Right hindlimb (tissue), 1 donor: ENCODE measurements at places on chromosomes 13 and 19.
A peak's percentile ranks its signal among the peaks of the same experiment; 100 is the strongest.

DNA sequence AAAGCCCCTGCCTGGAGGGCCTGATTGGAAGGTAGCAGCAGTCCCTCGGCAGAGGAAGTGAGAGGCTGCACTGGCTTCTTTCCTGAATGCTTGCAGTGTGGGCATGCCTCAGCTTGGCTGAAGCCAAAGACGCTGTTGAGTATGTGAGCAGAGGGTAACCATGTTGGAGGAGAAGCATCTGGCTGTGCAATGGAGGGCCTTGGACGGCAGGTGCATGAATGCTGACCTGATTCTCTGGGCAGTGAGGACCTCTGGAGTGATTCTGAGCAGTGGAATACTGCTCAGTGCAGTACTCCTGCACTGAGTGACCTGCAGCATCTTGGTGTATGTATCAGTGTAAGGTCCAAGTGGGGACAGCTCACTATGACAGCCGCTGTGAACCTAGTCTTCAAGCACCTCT is 46.9 kb downstream of the SOX1 start:
- no peak for DNase-seq

DNA sequence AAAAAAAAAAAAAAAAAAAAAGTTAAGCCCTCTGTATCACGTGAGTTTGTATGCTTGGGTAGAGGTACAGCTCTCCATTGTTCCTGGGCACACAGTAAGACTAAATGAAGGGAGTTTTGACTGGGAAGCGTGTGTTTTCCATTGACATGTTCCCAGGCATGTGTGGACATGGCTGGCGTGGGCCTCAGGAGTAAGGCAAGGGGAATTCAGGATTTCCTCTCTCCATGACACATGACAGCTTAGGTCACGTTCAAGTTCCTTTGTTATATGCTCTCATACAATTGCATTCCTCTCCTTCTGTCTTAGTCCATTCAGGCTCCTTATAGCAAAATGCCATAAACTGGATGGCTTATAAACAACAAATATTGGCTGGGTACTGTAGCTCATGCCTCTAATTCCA is 17.1 kb upstream of the MAP3K10 start:
- DNase-seq, result no peak

DNA sequence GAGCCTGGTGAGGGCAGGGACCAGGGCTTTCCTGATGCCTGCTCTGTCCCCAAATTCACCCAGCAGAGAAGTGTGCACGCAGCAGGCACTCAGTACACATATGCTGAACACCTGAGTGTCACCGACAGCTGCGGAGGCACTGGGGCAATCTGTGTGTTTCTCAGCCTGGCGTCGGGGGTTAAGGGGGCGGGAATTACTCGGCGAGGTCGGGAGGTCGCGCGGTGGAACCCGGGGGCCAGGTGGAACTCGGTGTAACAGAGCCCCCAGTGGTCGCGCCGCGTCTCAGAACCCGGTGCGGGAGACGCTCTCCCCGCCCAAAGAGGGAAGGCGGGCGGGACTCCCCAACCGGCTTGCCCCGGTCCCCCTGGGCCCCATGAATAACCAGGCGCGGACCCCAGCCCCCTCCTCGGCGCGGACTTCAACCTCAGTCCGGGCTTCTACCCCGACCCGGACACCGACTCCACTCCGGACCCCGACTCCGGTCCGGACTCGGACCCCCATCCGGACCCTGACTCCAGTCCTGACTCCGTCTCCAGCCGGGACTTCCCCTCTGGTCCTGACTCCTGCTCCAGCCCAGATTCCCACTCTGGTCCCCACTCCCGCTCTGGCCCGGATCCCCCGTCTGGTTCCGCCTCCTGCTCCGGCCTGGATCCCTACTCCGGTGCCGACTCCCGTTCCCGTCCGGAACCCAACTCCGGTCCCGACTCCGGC is at the start of gene SELENOV:
Gene SELENOV, plus strand, starts transcription at position 300 of the 711 bp plus-strand sequence. Its CDS starts 74 bp downstream, at position 374.
- DNase-seq, result peak; percentile 58

DNA sequence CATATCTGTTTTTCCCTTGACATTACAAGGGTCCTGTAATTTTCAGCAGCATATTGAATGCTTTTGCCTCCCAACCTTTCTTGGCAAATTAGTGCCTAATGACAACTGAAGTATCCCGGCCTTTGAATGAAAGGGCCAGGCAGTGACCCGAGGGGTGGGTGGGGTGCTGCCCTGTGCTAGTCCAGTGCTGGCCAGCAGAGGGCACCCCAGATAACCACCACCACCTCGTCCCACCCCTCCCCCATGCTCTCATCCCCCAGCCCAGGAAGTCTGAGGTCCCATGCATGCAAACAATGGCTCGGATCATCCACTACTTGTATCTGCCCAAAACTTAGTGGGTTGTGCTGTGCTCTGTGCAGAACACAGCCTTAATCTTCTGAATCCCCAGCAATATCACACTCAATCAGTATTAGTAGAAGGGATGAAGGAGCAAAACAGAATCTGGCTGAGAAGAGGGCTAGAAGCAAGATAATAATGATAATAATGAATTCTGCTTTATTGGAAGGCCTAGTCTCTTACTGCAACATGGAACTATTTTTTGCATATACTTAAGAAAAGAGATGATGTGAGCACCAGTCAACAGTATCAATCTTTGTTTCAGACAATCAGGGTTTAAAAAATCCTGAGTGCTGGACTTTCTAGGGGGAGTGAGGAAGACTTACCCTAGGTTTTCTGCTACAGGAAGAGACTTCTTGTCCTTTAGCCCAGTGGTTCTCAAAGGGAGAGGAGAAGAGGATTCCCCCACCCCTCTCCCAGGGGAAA is 3.8 kb downstream of the ATP12A start:
- peak; percentile 38 for DNase-seq

DNA sequence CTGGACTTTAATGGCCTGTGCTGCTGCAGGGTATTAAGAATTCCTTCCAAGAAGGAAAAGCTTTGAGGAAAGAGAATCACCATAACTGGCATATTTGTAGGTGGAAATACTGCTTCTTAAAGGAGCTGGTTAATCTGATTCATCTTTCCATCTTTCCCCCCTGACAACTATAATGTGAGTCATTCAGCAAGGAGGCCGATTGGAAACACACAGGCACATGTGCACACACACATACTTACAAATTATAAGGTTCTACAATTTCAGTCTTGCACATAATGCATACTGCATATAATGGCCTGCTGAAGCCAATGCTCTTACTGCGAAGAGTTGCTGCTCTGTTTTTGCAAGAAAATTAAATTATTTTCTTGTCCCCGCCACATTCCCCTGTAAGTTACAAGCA is 78.8 kb upstream of the TPP2 start:
- DNase-seq, result no peak

DNA sequence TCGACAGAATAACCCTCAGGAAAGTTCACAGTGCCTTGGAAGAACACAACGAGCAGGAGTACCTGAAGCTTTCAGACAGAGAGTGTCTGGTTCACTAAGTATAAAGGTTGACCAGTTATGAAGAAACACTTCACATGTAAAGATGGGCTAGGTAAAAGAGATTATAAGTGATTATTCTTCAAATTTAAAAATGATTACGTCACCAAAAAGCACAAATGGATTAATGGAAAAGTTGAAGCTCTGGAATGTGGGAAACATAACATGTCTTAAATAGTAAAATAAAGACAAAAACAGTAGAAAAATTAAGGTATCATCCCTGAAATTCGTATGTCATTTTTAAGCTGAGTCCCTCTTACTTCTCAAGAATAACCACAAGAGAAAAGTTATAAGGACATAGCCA is 643.9 kb upstream of the KLF12 start:
- DNase-seq, result no peak

GRCh38 chr19:6738787-6739389 is 592 bp upstream of the TRIP10 start:
- no peak for DNase-seq

GRCh38 chr19:13906521-13906904 is 512 bp downstream of the CC2D1A start:
- no peak for DNase-seq

GRCh38 chr19:32219392-32219791 is 126.0 kb upstream of the ZNF507 start:
- DNase-seq, result no peak

GRCh38 chr19:13060964-13061927 is 41.4 kb downstream of the LYL1 start:
- peak; percentile 88 for DNase-seq

GRCh38 chr13:37596805-37597204 is 1.8 kb downstream of the POSTN start:
- DNase-seq, result no peak

DNA sequence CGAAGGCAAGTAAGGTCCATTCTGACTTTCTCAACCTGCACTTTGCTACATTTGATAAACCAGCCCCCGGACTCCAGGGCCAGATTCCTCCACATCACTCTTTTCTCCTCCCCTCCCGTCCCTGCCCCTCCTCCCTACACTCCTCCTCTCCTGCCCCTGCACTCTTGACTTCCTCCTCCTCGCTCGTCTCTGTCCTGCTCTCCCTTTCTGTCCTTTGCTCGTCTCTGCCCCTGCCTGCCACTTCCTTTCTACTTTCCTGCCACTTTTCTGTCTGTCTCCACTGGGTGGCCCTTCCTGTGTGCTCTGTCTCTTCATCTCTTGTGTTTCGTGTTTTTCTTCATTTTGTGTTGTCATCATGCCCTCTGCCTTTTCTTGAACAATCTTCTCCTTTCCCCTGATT is 7.0 kb downstream of the U2AF2 start:
- DNase-seq, result no peak

DNA sequence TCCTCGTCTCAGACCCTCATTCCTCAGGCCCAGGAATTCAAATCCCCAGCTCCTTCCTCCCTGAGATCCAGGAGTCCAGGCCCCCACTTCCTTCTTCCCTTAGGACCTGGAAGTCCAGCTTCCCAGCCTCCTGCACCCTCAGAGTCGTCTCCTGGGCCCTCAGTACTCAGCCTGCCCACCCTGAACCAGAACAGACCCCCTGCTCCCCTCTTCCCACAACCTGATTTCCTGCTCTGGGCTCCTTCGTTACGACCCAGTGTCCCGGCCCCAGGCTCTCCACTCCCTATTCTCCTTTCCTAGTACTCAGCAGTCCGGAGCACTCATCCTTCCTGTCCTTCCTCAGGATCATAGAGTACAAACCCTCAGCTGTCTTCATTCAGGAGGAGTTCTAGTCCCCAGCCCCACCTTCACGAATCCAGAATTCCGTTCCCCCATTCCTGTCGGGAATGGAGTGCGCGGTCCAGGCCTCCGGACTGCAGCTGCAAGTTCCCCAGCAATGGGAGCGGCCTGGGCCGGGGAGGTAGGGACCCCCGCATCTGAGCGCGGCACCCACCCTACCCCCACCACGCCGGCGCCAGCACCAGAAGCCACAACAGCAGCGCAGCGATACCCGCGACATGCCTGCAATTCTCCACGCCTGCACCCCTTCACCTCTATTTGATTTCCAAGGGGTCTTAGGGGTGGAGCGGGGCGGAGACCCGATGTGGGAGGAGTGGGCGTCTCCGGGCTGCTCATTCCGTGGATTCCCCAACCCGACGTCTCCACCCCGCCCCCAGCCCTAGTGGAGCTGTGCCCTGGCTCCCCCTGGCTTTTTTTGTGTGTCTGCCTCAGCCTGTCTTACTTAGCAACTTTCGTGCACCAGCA is 12.7 kb downstream of the EGLN2 start:
- DNase-seq, result peak; percentile 61

DNA sequence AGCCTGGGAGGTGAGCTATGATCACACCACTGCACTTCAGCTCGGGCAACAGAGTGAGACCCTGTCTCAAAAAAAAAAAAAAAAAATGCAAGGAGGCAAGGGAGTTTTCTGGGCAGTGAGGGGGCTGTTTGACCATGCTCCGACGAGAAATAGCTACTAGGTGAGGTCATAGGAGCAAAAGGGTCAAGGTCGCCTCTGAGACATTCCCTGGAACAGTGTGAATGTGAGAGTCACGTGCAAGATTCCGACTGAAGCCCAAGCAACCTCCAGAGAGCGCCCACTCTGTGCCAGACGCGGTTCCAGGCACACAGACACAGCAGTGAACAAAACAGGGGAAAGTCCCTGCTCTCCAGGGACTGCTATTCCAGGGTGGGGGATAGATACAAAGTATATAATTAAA is 2.5 kb downstream of the ZNRF4 start:
- no peak for DNase-seq

- peak; percentile 54 for DNase-seq
Observed at GRCh38 chr19:33194886-33195644, 935 bp downstream of the LRP3 start.

- DNase-seq, result peak; percentile 57
Observed at GRCh38 chr13:43767341-43767931, 19.3 kb downstream of the ENOX1 start.

DNA sequence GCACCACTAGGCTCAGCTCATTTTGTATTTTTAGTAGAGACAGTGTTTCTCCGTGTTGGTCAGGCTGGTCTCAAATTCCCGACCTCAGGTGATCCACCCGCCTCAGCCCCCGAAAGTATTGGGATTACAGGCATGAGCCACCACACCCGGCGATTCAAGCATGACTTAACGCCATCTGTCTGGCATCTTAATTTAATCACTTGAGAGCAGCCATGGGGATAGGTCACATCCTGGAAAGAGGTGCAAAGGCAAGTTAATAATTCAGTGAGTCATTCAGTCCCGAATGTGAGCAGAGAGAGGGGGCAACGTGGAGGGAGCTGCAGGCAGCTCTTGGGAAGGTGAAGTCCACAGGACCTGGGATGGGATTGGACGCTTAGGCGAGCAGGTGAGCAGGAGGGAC is 31.7 kb upstream of the USP29 start:
- DNase-seq, result no peak

GRCh38 chr19:51750400-51751094 is 1.1 kb downstream of the FPR1 start:
- no peak for DNase-seq

- DNase-seq, result no peak
Observed at GRCh38 chr13:69820180-69820579, 287.4 kb upstream of the ATXN8OS start.

DNA sequence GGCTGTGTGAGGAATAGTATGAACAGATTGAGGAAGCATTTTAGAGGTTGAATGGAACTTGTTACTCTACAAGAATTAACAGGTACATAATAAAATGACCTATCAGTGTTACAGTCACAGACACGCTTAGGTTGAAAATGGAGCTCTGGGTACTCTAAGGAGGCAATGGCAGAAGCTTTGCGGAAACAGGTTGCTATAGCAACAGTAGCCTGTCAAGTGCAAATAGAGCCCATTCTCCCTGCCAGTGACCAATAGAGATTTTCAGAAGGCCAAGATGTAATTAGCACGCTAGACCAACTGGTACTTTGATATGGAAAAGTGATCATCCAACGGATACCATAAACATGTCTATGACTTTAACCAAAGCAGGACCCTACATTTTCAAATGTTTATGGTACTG is 148.5 kb upstream of the FREM2 start:
- DNase-seq, result no peak
